Urothelium cell line (cell line): ENCODE measurements at places on chromosomes 3 and 15.

DNA sequence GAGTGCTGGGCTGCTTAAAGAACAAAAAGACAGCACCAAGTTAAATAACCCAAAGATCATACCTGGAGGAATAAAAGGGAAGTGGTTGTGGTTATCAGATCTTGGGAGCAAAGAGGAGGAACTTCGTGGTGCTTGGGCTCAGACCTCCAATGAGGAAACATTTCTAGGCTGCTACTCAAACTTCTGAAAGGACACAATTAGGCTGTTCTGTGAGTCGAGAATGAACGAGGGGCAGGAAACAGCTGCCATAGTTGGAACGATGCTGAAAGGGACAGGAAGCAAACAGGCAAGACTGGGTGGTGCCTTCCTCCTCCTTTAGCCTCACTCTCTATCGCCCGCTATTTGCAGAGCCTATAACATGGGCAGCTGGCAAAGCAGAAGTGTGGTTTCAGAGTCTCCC, 276.3 kb upstream of the ARRDC4 start:
- no peak for DNase-seq

DNA sequence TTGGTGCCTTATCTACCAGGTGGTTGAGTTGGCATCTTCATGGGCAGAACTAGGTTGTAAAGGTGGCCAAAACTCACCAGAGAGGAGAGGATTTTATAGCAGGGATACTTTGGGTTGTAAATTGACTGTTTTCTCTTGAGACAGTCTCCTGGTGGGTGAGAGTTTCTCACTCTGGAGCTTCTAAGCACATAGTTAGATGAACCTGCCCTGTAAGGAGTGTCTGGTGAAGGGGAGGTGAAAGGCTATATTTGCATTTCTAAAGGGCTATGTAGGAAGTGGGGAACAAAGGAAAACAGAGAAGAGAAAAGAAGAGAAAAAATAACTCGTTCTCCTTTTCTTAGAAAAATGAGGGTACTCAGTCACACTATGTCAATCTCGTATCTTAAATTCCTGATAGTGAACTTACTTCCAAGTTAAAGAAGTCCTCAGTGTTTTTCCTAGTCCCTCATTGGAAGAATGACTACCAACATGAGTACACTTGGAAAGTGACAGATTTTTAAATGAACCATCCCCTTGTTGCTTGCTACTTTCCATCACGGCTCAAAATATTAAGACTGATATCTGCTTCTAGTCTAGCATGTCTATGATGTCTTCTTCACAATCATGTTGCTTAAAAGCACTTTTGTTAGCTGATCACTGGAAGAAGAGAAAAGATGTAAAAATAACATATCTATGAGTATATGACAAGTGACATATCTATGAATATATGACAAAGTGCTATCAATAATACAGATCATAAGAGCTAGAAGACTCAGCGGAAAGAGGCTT, 113.8 kb upstream of the P2RY1 start:
- no peak for DNase-seq

- DNase-seq, result no peak
These were observed 134.6 kb downstream of the GHSR start for GRCh38 chr3:172313671-172314070.

DNA sequence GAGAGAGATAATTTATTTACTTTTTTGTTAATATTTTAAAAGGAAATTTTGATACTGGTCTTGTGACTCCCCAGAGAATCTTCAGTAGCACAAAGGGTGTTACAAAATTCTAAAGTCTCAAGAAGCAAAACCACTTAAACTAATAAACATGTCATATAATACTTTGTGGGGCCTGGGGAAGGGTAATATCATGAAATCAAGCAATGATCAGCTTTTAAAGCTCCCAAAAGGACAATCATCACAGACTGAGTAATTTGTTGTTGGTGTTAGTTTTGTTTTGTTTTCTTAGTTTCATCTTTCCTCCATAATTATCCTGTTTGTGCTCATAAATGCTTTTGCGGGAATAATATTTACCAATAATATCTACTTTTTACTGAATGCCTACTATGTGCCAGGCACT, 55.0 kb downstream of the TMEM212 start:
- no peak for DNase-seq

- no peak for DNase-seq
These were observed 84.4 kb downstream of the BDH1 start for GRCh38 chr3:197471221-197472010.

DNA sequence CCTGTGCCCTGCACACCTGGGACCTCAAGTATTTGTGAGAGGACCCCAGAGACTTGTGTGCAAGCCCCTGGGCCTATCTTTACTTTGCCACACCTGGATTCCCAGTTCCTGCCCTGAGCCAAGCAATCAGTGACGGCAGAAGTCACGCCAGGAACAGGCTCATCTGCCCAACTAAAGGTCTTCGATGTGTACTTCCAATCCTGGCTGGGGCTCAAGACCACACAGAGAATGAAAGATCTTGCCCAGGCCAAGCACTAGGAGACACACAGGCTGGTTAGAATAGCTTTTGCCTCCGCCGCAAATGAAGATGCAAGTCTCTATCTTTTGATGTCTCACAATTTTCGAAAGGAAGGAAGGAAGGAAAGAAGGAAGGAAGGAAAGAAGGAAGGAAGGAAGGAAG, 228.8 kb downstream of the OCA2 start:
- no peak for DNase-seq

DNA sequence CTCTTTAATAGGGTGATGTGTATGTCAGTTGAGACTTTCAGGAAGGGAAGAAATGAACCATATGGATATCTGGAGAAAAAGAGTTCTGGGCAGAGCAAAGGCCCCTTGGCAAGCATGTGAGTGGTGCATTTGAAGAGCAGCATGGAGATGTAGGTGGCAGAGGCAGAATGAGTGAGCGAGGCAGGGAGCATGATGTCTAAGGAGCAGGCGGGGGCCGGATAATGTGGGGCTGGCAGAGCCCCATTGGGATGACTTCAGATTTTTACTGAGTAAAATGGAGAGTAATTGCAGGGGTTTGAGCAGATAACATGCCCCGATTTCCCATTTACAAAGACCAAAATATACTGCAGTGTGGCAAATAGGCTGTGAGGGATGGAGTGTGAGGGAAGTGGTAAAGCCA, 52.9 kb upstream of the PLCL2 start:
- no peak for DNase-seq

DNA sequence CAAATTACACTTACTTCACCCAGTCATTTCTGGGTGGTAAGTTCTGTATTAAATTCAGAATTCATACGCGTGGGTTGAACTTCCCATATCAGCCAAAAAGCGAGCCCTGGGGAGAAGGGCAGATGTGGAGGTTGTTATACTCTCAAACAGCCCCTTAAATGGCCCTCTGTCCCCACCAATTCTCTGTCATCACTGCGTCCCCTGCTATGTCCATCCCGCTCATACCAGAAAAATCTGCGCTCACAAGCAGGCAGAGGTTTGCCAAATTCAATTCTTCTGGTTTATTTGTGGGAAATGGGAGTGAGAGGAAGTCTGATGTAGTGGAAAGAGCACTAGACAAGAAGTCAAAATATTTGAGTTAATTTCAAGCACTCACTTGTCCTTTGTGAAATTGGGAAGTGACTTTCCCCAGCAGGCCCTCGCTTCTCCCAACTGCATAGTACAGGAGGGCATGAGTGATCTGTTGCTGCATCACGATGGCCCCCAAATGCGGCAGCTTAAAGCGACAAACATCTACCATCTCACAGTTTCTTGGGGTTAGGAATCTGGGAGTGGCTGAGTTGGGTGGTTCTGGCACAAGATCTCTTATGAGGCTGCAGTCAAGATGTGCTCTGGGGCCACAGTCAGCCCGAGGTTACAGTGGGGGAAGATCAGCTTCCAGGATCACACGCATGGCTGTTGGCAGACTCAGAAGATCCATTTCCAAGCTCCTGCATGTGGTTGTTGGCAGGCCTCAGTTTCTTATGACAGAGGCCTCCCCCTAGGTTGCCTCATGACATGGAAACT, 67.7 kb downstream of the CPN2 start:
- no peak for DNase-seq

DNA sequence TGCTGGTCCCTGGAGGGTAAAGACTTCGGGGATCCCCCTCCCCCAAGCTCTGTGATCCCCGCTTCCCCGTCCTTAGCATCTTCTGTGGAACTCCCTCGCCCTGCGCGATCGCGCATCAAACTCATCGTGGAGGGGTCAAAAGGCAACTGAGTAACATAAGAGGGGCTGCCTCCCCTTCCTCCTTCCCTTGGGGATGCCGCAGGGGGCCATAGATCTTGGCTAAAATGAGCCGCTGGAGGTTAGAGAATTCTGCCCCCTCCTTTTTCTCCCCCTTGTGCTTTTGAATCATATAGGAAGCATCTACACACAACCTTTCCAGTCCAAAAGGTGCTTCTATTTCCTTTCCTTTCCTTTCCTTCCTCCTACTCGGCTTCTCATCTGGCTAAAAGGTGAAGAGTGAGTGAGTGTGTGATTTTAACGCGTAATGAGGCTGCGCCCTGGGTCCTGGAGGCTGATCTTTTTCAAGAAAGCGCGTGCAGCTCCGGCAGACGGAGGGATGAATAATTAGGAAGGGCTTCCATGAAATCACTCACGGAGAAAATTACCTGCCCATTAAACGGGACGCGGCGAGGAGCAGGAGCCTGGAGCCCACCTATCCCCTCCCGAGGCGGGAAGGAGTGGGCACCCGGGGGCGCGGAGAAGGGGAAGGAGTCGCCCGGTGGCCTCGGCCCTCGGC, 831 bp upstream of the ROBO2 start:
- DNase-seq, result no peak

DNA sequence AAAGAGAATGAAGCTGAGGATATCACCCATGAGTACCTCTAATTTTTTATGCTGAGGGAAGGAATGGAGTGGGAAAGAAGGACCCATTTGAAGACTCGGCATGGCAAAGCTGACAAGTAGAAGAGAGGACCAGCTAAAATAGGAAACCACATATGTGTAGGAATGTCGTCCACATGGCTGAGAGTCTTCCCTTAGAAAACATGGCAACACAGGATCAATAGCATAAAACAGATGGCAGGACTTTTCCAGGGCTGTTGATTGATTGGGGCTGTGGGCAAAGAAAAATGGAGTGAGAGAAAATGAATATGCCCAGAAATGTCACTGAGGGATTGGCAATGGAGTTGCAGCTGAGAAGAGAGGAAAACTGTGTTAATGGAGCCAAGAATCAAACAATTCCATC, 76.2 kb upstream of the PRICKLE2 start:
- DNase-seq, result no peak

- no peak for DNase-seq
These were observed 23.1 kb upstream of the RNU6-1 start for GRCh38 chr15:67862750-67863441.

DNA sequence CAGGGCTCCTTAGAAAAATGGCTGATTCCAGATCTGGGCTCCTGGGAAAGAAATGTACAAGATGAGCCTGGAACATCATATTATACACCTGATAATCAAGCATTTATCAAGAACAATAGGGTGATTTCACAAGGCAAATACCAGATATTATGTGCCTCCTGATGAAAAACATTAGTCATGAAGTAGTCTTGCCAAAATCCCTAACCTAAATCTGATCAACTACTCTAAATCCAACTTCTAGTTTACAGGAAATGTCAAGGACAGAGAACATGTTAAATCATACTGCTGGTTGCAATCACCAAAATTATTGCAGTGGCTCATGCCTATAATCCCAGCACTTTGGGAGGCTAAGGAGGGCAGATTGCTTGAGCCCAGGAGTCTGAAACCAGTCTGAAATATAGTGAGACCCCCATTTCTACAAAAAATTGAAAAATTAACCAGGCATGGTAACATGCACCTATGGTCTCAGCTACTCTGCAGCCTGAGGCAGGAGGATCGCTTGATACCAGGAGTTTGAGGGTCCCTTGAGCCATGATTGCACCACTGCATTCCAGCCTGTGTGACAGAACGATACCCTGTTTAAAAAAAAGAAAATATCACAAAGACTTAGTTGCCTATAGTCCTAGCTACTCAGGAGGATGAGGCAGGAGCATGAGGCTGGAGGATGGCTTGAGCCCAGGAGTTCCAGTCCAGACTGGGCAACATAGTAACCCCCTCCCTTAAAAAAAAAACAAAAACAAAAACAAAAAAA, 34.9 kb upstream of the ATP13A3 start:
- DNase-seq, result peak; percentile 12

DNA sequence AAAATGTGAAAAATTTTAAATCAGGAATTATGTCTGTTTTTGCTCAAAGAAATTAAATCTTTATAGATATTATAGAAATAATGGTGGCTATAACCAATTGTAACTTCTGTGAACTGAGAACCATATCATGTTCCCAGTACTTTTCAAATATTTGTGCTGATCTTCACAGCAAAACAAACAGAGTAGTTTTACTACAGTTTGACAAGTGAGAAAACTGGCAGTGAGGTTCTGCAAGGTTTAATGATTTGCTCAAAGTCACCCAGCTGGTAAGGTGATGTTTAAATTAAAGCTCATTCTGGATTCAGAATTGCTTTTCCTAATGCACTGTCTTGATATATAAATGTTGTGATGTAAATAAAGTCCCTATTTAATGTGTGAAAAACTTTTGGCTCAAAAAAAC, 22.0 kb upstream of the SPTSSB start:
- DNase-seq, result no peak

DNA sequence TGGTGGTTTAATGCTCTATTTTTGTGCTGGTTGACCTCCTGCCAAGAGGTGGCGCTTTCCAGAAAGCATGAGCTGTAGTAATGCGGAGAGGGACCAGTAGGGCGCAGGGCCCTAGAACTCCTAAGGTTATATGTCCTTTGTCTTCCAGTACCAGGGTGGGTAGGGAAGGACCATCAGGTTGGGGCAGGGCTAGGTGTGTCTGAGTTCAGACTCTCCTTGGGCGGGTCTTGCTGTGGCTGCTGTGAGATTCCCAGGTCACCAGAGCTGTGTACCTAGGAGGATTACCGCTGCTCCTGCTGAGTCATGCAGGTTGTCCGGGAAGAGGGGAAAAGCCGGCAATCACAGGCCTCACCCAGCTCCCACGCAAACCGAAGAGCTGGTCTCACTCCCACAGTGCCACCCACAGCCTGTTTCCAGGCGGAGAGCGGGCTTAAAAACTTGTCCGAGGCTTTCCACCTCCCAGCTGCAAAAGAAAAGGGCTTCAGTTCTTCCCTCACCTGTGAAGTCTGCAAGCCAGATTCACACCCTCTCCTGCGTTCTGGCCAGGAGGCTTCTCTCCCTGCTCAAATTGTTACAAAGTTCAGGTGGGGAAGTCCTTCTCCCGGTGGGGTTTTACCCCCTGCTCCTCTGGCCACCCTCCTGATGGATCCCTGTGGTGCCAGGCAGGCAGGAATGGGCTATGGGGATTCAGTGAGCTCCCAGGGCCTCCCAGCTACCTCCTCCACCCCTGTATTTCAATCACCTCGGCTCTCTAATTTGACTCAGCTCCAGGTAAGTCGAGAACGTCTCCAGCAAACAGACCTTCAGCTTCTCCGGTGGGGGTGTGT, 37.7 kb upstream of the BCHE start:
- DNase-seq, result no peak

DNA sequence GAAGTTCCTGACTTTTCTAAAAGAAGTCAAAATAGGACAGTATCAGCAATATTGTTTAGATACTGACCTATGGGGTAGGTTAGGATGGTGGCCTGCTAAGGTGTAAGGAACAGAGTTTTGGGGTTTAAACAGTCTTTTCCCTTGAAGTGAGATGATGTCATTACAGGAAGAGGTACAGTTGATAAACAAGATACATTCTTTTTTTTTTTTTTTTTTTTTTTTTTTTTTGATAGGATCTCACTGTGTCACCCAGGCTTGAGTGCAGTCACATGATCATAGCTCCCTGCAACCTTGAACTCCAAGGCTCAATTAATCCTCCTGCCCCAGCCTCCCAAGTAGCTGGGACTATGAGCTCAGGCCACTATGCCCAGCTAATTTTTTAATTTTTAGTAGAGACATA, 33.3 kb downstream of the SLC25A36 start:
- no peak for DNase-seq

GRCh38 chr3:190042558-190042957, 78.1 kb downstream of the P3H2 start:
- no peak for DNase-seq

GRCh38 chr3:31425401-31425800, 107.3 kb upstream of the STT3B start:
- DNase-seq, result no peak
